Stimulated activated CD4-positive, alpha-beta T cell treated with anti-CD3 and anti-CD28 coated beads, TNF-alpha, amount 100 ng/mL, for 1 hour (primary cell): ENCODE measurements at places on chromosomes 2 and 18.

DNA sequence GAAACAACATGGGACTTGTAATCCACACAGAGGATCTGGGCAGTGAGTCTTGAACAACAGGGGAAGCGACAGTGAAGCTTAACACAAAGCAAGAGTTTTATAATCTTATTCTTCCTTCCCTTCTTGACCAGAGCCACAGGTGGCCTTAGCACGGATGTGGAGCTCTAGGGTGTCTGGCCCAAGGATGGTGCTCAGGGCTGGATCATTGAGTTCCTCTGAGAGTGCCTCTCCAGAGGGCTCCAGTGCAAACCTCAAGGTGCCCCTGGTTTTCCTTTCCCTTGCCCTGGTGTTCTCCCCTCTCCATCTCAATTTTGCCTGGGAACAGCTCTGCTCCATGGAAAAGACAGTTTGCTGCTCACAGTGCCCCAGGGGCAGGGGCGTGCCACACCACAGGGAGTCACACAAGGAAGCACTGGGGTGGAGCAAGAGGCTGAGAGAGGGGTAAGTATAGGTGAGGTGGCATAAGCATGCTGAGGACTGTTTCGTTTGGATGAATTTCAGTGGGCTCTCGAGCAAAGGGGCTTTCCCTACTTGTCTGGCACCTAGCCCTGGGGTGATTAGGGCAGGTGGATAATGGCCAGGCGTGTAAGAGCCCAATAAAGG, 88.6 kb upstream of the B3GNT7 start:
- DNase-seq: no peak

DNA sequence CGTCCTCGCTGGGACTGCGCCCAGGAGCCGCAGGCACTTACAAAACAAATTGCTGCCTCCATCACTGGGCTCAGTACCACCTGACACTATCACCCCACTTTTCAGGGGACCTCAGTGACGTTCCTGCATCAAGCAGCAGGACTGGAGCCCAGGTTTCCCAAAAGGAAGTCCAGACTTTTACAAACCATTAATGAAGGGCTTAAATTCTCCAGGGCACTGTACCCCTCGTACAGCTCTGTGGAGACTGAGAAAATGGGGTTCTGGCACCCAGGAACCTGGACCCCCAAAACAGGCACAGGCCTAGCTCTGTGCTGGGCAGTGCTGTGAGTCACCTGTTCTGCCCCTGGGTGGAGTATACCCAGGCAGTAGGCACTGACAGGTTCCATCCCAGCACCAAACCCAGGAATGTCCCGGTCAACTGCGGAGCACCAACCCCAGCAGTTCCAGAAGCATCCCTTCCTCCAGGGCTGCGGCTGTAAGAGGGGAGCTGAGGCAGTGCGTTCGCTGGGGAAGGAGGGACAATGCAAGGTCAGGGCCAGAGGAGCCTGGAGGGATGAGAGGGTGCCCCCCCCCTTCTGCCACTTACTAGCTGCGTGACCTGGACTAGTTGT, 24.6 kb upstream of the NOTO start:
- no peak for DNase-seq

- no peak for DNase-seq
Measured at GRCh38 chr2:161796192-161796591, 172.0 kb downstream of the SLC4A10 start.

GRCh38 chr2:9602412-9602811, 28.4 kb downstream of the YWHAQ start:
- DNase-seq: no peak

DNA sequence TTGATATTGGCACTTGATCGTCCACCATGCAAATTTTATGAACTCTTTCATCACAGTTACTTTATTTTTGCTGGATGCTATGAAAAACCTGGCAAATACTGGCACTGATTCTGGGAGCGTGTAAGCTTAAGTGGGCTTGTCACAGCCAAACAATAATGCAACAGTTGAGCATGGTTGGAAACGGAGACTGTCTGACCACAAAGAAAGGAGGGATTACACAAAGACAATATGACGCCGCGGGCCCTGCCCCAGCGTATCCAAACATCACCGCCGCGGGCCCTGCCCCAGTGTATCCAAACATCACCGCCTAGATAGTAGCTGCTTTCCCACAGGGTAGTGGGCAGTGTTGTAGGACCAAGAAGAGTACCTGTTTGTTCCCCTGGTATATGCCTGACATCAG, 135.9 kb downstream of the PRPF40A start:
- DNase-seq: no peak

DNA sequence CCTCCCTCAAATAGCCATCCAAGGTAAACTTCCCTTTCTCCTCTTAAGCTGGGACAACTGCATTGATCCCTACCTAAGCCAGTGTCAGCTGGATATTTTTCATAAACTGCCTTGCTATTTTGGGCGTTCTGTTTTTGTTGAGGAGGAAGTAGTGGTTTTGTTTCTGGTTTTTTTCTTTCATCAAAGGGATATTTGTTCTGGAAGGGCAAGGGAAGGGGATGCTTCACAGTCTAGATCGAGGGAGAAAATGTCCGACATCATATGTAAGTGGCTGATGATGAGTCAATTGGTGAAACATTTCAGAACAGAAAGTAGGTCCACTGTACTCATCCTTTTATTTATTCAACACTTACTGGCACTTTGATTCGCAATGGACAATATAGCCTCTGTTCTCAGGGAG, 31.0 kb downstream of the TANC1 start:
- DNase-seq: no peak

DNA sequence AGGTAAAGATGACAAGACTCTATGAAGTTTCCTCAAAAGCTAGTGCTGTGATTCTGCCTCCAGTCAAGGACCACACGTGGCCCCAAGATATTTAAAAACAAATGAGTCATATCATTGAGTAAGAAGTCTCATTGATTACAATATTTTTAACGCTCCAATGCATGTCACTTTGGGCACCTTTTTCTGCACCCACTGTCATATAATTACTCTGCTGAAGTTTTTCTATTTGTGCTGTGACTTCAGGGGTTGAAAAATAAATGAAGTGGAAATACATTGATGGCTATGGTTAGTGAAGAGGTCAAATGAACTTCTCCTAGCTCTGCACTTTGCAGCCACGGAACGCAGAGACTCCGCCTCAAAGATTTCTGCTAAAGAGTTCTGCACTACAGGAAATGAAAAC, 344.3 kb upstream of the KYNU start:
- no peak for DNase-seq

GRCh38 chr2:16650287-16651249, 15.1 kb downstream of the CYRIA start:
- no peak for DNase-seq

DNA sequence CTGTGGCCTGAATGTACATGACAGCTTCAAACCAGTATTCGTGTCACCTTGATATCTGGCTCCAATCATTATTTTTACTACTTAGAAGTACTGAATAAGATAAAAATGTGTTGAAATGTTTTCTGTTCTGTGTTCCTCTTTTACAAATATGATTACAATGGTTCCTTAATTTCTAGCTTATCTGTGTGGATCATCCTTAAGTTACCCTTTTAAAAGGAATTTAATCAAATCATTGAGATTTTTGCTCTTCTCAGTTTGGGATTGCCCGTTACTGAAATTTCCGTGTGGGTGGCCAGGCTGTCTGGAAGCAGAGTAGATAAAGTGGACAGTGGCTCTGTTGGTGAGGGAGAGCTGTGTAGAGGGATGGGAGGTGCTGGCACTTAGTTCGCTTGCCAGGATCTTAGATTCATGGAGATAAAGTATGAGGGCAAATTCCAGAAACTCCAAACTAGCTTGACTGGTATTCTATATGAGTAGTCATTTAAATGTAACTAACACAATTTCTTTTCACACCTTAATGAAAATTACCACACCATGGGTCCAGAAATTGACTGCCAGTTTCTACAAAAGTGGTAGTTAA, 27.4 kb upstream of the SAG start:
- no peak for DNase-seq

DNA sequence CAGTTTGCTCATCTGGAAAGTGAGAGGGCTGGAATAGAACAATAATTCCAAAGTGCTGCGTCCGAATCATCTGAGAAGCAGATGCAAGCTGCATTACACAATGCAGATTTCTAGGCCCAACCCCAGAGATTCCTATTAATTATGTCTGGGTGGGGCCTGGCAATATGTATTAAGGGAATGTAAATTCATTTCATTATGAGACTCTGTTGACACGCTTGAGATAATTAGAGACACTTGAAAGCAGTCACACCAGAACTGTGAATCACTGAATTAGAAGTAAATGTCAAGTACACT, 54.7 kb upstream of the HK2 start:
- no peak for DNase-seq
